ENCODE measurements at places on chromosomes 5 and 9.

GRCh38 chr9:137688725-137689124 is 69.9 kb downstream of the EHMT1 start:
- no peak for DNase-seq

- no peak for DNase-seq
These were observed 453.6 kb upstream of the TUSC1 start for GRCh38 chr9:26131886-26132285.

GRCh38 chr9:32326146-32326545 is 58.3 kb upstream of the ACO1 start:
- no peak for DNase-seq

DNA sequence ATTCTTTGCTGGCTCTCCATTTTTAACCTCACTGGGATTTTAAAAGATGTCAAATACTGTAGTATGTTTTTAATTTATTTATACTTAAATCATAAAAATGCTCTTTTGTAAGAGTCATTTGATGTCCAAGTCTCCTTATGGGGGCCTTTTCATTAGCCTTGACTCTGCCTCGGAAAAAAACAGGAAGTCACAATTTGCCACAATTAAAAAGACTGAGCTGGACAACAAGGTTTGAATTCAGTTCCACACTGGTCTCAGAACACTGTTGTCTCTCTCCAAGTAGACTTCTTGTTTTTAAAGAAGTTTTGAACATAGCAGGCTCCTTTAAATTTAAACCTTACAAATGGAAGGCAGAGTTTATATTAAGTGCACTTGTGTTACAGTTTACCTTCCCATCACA is 444.2 kb downstream of the ACTL7B start:
- DNase-seq = no peak

GRCh38 chr5:112316006-112316405 is 103.1 kb downstream of the EPB41L4A start:
- DNase-seq = no peak

- DNase-seq = no peak
These were observed 150.2 kb upstream of the SLC12A2 start for GRCh38 chr5:127933348-127933747.

GRCh38 chr5:146072595-146072994 is 32.8 kb downstream of the PLAC8L1 start:
- DNase-seq = no peak

GRCh38 chr5:135335031-135335828 is 63.8 kb downstream of the MACROH2A1 start:
- no peak for DNase-seq

GRCh38 chr5:142955628-142956027 is 185.5 kb downstream of the ARHGAP26 start:
- no peak for DNase-seq

- DNase-seq = no peak
These were observed 6.3 kb downstream of the ADGRD2 start for GRCh38 chr9:124456341-124457078.

- DNase-seq = peak; percentile 52
These were observed 353 bp upstream of the PAX5 start for GRCh38 chr9:37034305-37034937.

GRCh38 chr9:129419382-129419899 is 201.5 kb downstream of the C9orf50 start:
- no peak for DNase-seq

- DNase-seq = no peak
These were observed 31.9 kb downstream of the NIPSNAP3B start for GRCh38 chr9:104795857-104796256.

DNA sequence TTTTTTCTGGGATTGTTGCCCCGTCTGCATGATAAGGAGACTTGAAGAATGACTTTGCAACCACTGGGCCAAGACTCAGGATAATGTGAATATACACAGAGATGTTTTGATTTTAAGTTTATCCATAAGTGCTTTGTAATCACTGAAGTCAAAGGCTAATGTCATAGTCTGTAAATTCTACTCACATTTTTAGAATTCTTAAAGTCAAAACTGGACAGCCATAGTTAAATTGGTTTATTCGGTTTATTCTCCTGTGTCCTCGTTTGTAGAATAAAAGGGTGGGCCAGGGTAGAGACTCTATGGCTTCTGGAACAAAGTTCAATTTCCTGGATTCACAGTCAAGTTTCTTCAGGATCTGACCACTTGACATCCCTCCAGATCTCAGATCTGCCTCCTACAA is 327.7 kb upstream of the TNC start:
- no peak for DNase-seq

DNA sequence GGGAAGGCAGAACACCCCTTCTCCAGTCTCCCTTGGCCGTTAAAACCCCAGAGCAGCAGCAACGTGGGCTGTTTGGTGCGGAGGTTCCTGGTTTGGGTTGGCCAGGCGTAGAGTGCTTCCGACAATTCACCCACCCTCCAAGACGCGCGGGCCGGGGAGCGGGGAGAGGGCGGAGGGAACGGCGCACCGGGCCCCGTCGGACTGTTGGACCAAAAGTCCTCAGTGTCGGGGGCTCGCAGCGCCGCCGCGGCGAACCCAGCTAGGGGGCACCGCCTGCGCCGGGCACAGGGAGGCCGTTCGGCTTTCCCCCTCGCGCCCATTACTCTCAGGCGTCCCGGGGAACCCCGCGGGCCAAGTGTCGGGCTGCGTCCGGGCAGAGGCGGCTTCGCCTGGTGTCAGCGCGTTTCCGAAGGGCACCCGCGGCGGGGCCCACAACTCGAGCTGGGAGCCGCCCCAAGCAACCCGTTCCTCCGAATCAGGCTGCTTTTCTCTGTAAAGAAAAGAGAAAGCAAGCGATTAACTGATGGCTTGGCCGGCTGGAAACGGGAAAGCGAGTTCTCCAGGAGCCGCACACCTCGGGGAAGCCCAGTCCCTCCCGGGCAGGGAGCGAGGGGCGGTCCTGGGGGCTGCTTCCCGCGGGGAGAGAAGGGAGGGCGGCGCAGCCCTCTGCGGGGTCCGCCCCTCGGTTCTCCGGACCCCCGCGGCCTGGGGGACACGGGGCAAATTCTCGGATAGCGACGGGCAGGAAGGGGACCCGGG is 145.5 kb downstream of the ERCC6L2 start:
- no peak for DNase-seq

DNA sequence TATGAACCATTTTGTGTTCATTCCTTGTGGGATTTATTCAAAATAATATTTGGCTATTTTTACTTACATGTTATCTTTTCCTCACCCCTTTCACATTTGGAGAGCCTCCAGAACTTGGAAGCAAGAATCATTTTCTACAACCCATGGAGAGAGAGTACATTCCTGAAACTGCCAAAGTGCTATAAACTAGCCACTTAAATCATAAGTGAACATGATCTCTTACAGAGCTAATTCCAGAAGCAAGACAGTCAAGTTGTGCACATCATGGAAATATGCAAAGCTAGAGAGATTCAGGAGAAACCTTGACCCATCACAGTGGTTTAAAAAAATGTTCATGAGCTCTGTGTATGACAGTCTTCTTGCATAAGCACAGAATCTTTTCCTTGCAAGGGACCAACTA is 883.6 kb upstream of the C9orf72 start:
- DNase-seq = no peak

DNA sequence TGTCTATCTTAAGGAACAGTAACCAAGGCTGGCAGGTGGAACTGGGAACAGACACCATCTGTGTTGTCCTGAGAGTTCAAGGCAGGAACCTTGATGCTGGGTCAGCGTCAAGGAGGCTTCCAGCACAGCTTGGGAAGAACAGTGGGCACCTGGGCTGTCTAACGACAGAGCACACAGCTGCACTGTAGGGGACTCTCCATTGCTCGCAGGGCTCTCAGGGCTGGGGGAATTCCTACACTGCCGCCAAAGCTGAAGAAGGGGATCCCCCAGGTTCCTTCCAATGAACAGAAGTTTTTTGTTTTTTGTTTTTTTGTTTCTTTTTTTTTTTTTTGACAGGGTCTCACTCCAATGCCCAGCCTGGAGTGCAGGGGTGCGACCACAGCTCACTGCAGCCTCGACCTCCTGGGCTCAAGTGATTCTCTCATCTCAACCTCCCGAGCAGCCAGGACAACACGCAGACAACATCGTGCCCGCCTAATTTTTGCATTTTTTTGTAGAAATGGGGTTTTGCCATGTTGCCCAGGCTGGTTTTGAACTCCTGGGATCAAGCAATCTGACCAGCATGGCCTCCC is 81.9 kb downstream of the PTPN3 start:
- DNase-seq = no peak

DNA sequence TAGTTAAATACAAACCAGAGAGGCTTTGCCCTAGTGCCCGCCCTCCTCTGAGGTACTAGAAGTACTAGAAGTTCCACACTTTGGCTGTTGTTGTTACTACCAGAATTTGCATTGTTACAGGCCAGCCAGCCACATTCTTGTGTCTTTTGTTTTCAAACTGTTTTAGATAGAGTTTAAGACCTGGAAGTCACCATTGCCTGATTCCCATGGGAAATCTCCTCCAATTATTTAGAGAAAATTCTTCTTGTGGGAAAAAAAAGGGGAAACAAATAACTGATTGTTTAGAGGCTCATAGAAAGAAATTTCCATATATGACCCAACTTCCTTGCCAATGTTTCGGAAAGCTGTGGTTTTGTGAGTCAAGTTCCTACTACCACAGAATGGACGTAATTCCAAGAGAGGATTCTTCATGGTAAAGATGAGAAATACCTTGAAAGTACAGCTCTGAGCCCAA is 252.2 kb downstream of the GOLPH3 start:
- no peak for DNase-seq

DNA sequence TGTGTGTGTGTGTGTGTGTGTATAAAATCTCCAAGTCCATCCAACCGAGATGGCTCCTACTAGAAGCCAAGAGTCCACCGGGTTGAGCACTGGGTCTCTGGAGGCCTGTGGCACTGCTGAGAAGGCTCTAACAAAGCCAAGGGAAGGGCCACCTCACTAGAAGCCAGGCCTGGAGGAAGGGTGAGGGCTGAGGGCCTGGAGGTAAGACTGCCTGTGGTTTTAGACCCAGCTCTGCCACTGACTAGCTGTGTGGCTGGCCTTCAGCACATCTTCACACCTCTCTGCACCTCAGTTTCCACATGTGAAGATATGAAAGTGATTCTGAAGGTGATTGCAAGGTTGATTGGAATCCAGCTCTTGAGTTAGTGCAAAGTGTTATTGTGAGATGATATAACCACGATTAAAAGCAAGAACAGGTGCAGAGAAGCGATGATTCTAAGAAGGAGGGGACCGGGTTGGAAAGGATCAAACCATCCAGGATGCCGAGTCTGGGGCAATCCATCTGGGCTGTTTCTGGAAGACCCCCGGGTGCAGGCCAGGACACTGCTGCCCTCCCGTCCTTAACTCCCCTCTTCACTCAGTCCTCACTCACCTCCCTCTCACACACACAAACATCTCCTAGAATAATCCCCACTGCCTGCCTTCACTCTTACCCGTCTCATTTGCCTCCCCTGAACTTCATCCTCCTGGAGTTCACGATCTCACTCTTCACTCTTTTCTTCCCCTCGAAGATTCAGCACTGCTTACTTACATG is 2.3 kb downstream of the IL4 start:
- DNase-seq = no peak
